ENCODE measurements at places on chromosomes 4 and X.

DNA sequence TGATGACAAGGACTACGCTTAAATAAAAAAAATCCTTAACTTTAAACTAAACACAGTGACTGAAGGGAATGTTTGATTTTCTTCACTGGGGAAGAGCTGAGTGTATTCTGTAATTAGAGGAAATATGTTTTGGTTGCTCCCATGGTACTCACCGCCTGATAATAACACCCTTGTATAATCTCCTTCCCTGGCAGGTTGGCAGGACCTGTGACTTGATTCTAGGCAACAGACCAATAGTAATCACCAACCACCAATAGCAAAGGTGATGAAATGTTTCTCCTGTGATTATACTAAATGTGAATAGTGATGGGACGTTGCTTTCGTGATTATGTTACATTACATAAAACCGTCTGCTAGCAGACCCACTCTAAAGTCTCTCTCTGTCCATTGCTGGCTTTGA lies 536.8 kb upstream of the CPEB2 start:
- no peak for DNase-seq

DNA sequence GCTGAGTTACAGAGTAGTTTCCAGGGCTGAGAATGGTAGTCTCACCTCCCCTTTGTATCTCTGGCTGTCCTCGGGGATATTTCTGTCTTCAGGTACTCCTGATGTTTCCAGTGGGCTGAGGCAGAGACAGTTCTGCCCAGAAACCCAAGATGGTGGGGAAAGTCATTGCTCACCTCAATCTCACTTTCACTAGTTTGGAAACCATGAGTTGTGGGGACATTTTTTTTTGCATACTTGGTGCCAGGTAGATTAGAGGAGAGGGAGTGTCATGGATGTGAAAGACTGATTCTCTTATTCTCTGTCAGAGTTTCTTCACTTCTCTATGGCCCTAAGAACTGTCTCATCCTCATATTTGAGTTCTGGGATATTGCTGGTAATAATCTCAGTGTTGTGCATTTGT lies 708.6 kb upstream of the MAGEB2 start:
- DNase-seq, result no peak

DNA sequence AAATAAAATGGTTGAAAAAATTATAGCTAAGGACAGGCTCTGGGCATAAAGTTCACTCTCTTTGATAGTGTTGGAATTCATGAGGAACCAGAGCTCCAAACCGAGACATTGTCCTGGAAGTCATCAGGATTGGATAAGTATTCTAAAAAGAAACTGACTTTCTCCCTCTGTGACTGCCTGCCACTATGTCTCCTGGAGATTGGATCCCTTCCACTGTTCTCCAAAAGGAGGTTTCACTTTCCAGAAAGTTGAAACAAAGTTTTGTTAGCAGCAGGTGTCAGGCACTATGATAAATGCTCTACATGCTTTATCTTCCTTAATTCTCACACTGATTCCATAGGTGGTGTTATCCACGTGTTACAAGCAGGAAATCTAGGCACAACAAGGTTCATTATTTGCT lies 16.8 kb downstream of the BANK1 start:
- no peak for DNase-seq

DNA sequence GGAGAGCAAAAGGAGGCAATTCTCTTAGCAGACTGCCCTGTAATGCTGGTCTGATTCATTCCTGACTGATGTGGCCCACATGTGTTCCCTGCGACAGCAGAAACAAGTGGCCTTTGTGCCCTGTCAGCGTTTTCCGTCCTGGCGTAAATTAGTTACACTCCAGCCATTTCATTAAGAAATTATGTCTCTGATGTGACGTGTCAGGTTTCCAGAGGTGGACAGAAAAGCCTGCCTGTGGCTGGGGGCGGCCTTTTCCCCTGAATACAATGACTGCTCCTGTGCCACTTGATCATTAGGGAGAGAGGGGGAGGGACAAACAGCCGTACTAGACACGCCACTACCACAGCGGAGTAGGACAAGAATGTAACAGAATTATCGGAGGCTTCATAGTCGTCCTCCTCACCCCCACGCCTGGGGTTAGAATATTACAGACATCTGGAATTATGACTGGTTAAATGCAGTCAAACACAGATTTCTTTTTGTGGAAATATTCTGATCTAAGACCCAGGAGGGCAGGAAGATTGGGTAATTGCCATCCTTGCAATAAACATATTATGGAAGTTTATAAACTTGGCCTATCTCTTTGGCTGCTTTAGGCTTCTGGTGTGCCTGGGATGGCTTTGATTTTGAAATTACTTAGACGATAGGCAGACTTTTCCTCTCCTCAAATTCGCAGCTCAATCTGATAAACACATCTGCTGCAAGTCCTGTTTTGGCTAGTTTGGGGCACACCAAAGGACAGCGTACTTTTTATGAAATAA lies 146.2 kb upstream of the BCOR start:
- no peak for DNase-seq

DNA sequence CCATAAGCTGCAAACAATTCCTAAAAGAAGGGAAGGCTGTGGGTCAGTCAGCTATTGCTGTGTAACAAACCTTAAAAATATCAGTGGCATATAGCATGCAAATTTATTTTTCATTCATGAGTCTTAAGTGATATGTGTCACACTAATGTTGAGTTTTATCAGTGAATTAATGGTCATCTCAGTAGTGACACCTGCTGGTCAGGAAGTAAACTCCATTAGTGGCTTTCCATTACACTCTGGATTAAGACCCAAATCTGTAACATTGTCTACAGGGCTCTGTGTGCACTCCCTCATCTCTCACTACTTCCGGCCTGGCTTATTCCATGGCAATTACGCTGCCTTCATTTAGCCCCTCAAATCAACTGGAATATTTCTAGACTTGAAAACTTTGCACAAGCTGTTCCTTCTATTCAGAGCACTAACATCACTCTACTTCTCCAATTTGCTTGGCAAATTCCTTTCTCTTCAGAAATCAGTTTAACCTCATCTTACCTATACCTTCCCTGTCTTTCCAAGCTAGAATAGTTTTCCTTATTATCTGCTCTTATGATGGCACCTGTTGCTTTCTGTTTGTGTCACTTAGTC lies 217.3 kb upstream of the TAPT1 start:
- DNase-seq, result no peak

DNA sequence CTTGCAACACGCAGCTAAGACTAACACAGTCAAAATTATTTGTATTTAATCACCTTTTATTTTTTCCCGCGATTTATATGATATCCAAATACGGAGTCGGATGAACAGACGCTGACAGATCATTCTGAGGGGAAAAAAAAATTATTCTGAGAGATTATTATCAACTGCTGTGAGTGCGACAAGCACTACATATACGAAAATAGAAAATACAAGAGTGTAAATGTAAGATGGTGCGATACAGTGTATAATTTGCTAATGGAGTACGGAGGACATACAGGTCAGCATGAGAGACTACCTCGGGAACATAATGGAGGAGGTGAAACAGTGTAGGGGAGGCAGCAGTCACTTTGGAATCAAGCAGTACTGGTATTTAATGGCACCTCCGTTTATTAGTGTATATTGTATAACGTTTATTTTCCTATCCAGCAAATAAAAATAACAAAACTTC lies 2.8 kb upstream of the LIN54 start:
- DNase-seq, result no peak

DNA sequence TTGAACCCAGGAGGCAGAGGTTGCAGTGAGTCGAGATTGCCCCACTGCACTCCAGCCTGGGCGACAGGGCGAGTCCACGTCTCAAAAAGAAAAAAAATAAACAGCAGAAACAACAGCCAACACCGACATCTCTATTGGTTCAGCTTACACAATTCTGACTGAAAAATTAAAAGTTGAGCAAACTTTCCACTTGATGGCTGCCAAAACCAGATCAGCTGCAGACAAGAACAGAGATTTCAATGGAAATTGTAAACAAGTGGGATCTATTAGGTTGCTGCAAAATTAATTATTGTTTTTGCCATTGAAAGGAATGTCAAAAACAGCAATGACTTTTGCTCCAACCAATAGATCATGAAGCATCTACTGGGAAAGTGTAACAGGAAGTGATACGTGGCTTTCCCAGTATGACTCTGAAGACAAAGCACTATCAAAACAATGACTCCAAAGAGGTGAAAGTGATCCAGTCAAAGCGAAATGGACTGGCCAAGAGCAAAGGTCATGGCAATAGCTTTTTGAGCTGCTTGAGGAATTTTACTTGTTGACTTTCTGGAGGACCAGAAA lies 26.3 kb downstream of the UPF3B start:
- no peak for DNase-seq

GRCh38 chr4:188613976-188614375 lies 474.7 kb downstream of the TRIML1 start:
- no peak for DNase-seq

- no peak for DNase-seq
Observed at GRCh38 chr4:169330095-169330494, 59.3 kb upstream of the SH3RF1 start.

DNA sequence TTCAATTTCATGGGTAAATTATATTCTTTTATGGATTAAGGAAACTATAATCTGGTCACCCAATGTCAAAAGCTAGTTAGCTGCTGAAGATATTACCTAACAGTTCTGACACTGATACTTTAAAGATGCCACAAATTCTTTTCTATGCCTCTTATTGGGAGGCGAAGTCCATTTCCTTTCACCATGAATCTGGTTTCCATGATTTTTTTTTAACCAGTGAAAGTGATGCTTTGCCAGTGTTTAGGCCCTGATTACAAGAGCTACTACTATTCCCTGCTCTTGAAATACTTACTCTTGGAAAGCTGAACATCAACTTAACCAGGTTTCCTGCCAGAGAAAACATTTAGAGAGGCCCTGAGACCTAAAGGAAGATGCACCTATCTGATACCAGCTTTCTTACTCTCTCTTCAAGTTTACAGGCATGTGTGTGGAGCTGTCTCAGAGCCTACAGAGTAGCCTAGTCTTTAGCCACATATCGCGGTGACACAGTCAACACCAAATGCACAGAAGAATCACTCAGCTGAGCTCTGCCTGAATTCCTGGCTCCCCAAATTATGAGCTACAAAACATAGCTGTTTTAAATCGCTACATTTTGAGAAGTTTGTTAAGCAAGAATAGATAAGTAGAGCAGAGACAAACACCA lies 1280.8 kb downstream of the PCDH7 start:
- DNase-seq, result no peak

DNA sequence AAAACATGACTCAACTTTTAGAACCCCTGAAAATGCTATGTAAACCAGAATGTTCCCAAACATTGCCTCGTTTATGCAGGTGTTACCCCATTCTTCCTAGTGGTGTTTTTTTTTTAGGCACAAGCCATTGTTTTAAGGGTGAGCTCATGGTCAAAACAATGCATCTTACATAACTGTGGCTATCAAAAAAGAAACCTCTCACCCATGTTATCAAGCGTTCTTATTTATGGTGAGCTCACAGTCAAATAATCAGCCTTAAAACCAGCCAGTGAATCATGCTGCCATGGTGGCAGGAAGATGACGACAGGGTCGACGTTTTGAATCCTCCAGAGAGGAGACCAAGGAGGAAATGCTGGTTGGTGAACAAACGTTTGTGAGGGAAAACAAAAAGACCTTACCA lies 195.2 kb downstream of the KDR start:
- DNase-seq, result no peak

DNA sequence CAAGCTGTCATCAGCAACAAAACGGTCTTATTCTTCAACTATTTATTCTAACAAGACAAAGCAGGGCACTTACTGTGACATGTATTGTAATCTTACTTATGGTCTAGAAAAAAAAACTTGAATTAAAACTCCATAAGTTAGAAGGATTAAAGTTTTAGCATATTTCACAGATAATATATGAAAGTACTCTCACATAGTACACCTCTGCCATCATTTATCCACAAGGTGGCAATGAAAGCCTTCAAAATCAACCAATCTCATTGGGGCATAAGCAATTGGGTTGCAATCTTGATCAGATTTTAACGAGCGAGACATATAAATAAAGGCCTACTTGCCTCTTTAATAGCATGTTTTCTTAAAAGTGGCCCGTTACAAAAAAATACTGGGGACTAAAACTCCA lies 1382.9 kb downstream of the FAM133A start:
- no peak for DNase-seq

DNA sequence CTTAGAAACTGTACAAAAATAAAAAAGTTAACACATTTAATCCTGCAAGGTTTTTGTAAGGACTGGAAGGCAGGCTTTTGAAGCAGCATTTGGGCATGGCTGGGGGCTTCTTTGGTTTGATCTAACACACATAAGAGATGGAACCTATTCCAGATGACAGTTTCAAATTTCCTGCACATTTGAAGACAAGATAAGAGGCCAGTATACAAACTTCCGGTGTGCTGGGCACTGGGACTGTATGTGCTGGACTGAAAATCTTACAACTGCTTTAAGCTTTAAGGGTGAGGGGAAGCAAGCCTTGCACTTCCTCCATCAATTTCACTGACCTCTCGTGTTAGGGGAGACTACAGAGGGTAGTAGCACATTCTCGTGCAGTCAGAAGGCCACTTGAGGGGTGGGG lies 122.9 kb downstream of the AMMECR1 start:
- no peak for DNase-seq

DNA sequence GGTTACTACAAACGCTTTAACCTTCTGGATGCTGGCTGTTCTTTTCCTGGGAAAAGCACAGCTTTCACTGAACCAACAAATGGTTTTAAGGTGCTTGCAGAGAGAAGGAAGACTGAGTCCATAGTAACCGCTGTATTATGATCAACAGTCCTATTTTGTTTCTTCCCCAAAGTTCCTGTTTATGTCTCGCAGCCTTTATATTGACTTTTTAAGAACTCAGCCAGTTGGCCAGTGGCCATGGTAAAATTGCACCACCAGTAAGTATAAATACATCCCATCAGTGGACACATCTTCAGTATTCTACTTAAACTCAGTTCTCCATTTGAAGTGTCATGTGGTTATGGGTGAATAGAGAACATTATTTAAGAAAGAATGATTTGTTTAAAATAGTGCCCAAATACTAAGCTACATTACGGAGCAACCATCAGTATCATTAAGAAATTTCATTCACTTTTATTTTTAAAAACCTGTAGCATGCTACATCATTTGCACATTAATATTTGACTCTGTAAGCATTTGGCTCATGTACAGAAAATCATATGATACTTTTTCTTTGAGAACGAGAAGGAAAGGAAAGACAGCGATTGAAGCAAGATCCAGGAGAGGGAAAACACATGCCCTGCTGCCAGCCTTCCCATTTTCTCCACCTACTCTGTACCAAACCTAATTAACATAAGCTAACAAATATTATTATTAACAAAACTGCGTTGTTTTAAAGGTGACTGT lies 287.0 kb downstream of the ARHGAP24 start:
- DNase-seq, result no peak

DNA sequence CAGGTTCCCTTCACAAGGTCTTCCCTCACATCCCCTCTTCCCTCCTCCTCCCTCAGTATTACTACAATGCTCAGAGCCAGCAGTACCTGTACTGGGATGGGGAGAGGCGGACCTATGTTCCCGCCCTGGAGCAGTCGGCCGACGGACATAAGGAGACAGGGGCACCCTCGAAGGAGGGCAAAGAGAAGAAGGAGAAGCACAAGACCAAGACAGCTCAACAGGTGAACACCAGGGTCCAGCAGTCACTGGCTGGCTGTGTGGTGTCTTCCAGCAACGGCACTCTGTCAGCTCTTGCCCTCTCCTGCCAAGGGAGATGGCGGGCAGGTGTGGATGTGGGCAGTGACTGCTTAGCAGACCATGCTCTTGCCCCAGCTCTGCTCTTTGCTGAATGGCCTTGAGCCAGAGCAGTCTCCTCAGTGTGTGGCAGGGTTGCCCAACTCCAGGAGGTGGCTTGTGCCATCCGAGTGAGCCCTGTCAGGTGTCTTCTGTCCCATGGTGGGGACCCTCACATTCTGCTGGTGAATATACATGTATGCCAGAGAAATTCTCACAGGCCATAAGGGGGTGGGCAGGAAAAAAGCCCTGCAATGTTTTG lies 11.4 kb upstream of the UBA1 start:
- DNase-seq, result no peak
